ENCODE measurements at places on chromosomes 7 and 10.

GRCh38 chr7:155889636-155890511 is 77.6 kb upstream of the SHH start:
- no peak for DNase-seq

DNA sequence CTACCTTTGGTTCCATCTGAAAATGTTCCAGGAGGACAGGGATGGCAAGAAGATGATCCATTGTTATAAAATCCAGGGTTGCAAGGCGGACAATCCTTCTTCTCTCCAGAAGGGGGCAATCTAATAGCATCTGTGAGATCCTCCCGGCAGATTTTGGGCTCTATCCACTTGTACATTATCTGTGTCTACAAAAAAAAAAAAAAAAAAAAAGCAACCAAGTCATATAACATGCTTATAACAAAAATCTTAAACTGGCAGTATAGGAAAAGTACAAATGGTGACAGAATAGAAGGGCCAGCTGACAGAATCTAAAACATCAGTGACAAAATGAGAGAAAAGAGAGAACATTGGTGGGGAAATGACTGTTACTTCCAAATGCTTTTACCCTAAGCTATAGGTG is 132.7 kb downstream of the ELAPOR2 start:
- no peak for DNase-seq

GRCh38 chr10:60627778-60628748 is 150.2 kb upstream of the CDK1 start:
- DNase-seq = no peak

- no peak for DNase-seq
Measured at GRCh38 chr7:48042216-48042615, 6.9 kb downstream of the C7orf57 start.

GRCh38 chr10:11037991-11038390 is 20.3 kb downstream of the CELF2 start:
- DNase-seq = no peak

DNA sequence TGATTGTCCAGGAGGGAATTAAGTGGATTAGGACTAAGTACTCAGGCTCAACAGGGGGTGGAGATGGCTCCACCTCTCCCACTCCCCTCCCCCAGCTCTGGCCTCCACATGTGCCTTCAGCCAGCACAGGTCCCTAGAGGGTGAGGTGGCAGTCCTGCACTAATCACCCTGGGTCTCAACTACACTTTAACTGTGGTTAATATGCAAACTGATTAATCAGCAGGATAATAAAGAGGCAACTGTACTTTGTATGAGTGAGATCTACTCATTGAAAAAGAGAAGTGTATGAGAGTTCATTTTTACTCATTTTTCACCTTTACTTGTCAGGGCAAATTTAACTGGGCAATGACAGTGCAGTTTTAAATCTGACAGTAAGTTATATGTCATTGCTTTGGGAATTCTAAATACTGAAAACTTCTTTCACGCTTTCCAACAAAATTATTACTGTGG is 223.8 kb upstream of the CCDC6 start:
- no peak for DNase-seq

GRCh38 chr10:75400163-75400770 is 1.3 kb downstream of the ZNF503 start:
- no peak for DNase-seq

- DNase-seq = no peak
Measured at GRCh38 chr7:137880432-137880831, 33.7 kb upstream of the DGKI start.

GRCh38 chr10:111177379-111177778 is 100.5 kb downstream of the ADRA2A start:
- no peak for DNase-seq

DNA sequence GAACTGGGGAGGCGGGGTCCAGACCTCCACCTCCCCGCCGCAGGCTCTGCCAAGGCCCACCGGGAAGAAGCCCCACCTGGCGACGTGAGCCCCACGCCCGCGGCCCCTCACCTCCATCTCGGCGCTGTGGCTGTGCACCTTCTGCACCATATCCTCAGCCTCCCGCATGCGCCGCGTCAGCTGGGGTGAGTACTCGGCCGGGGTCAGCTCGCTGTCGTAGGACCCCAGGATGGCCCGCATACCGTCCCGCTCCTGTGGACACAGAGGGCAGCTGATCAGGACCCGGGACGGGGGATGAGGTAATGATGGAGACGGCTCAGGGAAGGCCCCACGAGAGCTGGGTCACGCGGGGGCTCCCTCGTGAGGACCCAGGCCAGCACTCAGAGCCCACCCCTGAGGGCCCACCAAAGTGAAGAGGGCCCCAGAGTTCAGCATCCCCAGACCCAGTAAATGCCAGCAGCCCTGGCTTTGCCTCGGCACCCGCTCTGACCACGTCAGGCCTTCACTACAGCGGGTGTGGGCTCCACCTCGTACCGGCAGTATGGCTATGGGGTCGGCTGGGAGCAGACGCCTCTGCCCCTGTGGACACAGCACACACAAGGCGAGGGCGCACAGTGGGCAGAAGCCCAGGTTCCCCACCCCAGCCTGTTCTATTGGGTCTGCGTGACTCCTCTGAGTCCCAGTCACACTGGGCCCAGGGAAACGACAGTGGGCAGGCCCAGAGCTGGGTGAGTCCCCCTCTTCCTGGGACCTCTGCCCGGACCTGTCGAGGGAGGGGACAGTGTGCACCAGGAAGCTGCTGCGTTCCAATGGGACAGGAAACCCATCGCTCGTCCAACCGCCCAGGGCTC is 218.1 kb downstream of the MAD1L1 start:
- DNase-seq = no peak

DNA sequence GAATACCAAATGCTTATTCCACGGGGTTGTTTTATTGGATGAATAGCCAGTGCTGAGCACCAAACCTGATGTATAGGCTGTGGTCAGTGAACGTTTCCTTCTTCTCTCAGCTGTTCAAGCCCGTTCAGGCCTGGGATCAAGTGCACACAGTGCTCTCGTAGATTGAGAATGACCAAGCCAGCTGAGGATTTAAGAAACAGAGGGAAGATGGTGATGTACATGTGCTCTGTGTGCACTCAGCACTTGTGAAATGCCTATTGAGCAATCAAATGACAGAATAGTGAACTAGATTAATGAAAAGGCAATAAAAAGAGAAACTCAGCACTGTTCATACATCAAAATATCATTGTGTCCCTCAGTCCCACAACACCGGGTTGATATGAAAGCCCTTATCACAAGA is 302.5 kb downstream of the BMPER start:
- no peak for DNase-seq

DNA sequence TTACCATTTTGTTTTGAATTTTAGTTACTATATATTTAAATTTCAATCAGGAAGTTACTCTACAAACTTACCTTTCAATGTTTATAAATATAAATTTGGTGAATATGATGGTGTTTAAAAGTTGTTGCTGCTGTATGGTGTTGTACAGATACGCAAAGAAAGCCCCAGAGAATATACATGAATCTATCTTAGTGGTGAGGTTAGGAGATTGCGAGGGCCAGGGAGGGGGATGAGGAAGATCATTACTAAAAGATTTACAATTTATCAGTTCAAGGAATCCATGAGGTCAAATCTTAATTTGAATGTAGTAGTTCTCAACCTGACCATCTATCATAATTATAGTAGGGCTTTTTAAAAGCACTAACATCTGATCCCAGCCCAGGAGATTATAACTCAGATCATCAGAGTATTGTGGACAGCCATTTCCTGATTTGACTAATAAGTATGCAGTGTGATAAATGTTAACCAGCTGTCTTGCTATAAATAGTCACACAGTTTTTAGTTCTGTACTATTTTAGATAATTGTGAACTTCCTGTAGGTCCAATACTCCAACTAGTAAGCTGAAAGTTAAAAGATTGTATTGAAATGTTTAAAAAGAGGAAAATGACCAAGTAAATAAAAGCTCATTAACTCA is 23.6 kb downstream of the FAM3C start:
- no peak for DNase-seq

- DNase-seq = no peak
Measured at GRCh38 chr7:140009735-140010134, 53.0 kb downstream of the PARP12 start.

- no peak for DNase-seq
Measured at GRCh38 chr10:54983255-54983654, 182.2 kb upstream of the PCDH15 start.

- DNase-seq = no peak
Measured at GRCh38 chr7:21587139-21587784, 44.4 kb downstream of the DNAH11 start.

DNA sequence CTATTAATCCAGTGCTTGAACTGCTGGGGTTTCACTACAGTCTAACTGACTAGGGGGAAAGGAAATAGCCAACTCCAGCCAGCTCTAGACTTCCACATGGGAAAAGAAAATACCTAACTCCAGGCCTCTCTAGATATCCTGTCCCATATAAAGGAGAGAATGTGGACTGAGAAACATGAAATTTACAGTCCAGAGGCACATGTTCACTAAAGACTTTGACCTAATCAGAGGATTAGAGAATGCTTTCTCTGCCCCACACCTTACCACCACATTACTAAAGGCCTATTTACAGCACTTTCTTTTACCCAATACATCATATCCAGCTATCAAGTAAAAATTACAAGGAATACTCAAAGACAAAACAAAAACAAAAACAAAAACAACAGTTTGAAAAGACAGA is 164.2 kb downstream of the PCLO start:
- no peak for DNase-seq

GRCh38 chr10:26733750-26734568 is 36.5 kb downstream of the PDSS1 start:
- DNase-seq = no peak

- DNase-seq = no peak
Measured at GRCh38 chr7:22146961-22147512, 201.3 kb upstream of the CDCA7L start.

GRCh38 chr10:129020651-129021330 is 446.2 kb upstream of the MGMT start:
- DNase-seq = no peak

DNA sequence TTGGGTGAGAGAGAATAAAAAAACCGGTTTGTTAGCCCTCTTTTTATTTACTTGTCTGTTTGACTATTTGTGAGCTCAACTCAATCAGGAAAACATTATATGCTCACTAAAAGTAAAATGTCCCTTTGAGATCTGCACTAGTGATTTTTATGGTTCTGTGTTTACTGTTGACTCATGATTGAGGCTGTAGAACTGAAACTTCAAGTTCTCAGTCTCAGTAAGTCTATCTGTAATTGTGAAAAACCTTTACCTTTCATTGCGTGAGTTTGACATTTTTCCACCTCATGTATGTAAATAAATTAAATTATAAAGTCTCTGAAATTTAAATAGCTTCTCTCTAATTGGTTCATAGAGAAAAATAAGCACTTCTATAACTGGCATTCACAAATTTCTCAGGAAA is 17.0 kb upstream of the CASD1 start:
- no peak for DNase-seq

DNA sequence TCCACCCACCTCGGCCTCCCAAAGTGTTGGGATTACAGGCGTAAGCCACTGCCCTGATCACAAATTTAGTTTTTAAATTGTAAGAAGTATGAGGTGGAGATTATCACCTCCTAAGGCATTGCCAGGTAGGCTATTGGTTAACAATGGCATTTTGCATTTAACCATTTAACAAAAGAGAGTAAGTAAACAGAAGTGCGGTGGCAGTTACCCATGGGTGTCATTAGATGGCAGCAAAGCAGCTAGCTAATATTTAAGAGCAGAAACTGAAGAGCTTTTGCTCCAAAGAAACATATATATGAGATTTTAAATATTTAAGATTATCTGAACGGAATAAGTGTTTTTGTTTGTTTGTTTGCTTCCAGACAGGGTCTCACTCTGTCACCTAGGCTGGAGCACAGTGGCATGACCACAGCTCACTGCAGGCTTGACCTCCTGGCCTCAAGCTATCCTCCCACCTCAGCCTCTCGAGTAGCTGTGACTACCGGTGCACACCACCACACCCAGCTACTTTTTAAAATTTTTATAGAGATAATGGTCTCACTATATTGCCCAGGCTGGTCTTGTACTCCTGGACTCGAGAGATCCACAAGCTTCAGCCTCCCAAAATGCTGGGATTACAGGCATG is 325.5 kb upstream of the C7orf33 start:
- DNase-seq = no peak

- DNase-seq = no peak
Measured at GRCh38 chr10:131870411-131870810, 30.4 kb upstream of the PPP2R2D start.

- no peak for DNase-seq
Measured at GRCh38 chr7:127667759-127668530, 16.0 kb downstream of the SND1 start.

GRCh38 chr7:2130096-2130375 is 102.7 kb downstream of the MAD1L1 start:
- DNase-seq = no peak

DNA sequence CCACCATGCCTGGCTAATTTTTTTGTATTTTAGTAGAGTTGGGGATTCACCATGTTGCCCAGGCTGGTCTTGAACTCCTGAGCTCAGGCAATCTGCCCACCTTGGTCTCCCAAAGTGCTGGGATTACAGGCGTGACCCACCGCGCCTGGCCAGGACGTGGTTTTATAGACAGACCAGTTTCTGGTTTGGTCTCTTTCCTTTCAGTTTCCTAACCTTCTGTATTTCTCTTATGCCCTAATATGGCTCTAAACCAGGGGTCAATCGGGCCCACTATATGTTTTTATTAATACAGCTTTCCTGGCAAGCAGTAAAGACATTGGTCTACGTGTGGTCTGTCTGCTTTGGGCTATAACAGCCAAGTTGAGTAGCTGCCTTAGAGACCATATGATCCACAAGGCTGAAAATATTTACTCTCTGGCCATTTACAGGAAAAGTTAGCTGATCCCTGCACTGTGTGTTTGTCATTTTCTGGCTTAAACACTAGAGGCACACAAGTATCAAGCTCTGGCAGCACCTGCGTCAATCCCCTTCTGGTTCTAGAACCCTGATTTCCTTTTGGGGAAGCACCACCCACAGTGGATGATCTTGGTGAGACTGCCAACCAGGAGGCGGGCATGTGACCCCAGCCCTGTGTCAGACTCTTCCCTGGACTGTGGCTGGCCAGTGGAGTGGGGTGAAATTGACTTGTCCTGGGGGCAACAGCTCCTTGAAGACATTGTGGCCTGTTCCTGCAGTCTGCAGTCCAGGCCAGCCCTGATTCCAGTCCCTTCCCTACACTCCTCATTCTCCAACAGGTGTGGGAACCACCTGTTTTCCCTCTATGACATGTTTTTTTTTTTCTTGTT is 497.2 kb downstream of the PLXNA4 start:
- DNase-seq = no peak

DNA sequence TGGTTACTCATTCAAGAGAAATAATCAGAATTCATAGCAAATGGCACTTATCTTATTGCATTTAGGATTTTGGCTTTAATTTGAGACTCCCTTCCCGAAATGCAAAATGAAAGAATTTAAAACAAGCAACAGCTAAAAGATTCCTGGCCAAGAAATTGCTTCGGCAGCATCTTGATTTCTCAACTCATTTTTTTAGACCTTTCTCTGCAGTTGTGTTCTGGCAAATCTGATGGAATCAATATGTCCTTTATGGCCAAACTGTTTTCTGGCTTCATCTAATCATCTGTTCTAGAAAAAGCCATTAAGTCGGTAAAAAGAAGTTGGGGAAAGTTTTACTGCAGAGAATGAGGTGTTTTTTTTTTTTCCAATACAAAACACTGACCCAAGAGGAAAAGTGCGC is 172.1 kb downstream of the SLC16A9 start:
- DNase-seq = no peak

GRCh38 chr7:128913870-128914565 is 3.5 kb upstream of the KCP start:
- DNase-seq = no peak
